ENCODE measurements at places on chromosomes 3 and 15.

GRCh38 chr15:79195802-79196201 is 86.7 kb upstream of the ANKRD34C start:
- no peak for DNase-seq

GRCh38 chr3:127819656-127820055 is 2.7 kb downstream of the MGLL start:
- DNase-seq, result no peak

GRCh38 chr3:37683321-37683720 is 178.4 kb upstream of the CTDSPL start:
- no peak for DNase-seq

GRCh38 chr3:43286841-43287499 is 630 bp downstream of the SNRK start:
- DNase-seq, result no peak

DNA sequence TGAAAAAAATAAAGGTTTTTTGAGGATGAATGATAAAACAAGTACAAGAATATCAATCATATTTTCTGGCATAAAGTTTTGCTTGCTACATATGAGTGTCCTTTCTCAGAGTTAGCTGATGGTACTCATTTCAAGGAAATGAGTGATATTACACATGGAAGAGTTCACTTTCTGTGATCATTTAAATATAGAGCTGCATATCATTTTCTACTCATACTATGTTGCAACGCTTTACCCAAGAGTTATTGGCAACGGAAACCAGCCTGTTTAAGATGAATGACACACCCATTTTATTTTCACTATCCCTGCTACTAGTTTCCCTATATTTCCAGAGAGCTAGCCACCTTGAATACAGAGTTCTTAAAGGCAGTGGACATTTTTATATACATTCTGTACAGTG is 35.4 kb upstream of the RBMS3 start:
- no peak for DNase-seq
